Stimulated activated CD4-positive, alpha-beta T cell treated with anti-CD3 and anti-CD28 coated beads, Interleukin-4, amount 100 ng/mL, for 24 hours (primary cell): ENCODE measurements at places on chromosomes 13 and 19.

- DNase-seq = no peak
These were observed 581 bp downstream of the RCBTB1 start for GRCh38 chr13:49584771-49585182.

- DNase-seq = no peak
These were observed 34.5 kb upstream of the SMAD9 start for GRCh38 chr13:36954542-36954941.

DNA sequence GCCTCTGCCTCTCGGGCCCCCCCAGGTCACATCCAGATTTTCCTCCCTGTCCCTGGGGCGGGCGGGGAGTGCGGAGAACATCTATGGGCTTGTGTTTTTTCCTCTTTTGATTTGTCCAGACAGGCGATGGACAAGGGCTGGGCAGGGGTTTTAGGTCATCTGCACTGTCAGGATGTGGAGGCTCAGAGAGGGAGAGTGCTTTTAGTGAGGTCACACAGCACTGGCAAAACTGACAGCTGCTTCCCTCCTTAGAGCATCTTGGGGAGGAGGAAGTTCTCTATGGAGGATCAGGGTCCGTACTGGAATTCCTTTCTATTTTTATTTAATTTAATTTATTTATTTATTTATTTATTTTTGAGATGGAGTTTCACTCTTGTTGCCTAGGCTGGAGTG lies 38.9 kb downstream of the NFIC start:
- DNase-seq = no peak

GRCh38 chr13:48233046-48233888 lies at the start of gene ITM2B:
ITM2B (plus strand) TSS chr13:48233206; CDS start chr13:48233361, 155 bp downstream.
- DNase-seq = peak; percentile 55

DNA sequence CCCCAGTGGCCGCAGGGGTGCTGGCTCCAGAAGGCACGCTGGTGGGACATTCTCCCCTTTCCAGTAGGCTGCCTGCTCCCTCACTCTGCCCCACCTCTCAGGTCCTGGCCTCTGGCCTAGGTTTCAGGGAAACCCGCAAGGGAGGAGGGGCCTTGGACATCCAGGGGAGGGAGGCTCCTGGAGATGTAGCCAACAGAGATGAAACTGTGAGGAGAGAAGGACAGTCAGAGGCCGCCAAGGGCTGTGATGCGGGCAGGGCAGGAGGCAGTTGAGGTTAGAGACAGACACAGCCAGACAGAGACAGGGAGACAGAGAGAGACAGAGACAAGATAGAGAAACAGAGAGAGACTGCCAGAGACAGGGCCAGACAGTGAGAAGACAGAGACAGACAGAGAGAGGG lies 127.7 kb downstream of the UQCRFS1 start:
- DNase-seq = no peak

DNA sequence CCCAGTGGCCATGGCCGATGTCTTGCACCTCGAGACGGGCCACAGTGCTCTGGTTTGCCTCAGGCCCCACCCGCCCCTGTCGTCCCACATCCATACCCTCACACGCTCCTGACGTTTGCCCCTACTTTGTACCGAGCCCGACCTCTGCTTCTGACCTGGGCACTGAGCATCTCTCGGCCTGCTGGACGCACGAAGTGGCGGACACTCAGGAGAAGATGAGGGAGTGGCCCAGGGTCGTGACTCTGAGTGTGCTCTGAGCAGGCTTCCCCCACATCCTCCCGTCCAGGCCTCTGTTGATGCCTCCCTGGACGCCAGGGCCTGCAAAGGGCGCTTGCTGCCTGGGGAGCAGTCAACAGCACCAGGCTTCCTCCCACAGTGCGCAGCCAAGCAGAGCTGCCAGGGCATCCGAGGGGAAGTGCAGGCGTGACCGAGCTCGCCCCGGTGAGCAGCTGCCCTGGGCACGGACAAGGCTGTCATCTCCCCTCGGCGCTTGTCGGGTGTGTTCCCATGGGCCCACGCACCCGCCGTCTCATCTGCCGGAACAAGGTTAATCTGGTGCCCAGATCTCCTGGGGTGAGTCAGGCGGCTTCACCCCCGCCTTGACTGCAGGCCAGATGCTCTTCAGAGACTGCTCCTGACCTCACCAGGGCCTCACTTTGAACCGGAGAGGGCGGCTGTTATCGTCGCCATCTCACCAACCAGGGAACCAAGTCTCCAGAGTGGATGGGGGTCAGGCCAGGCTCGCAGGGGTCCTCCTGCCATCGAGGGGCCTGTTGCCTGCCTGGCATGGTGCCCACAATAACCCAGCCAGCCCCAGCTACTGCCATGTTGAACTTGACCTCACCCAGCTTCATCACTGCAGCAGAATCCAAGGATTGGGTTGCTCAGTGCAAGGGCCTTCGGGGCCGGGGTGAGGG lies 27.2 kb downstream of the COMP start:
- DNase-seq = no peak

GRCh38 chr13:109740721-109741120 lies 45.7 kb downstream of the IRS2 start:
- no peak for DNase-seq

- DNase-seq = no peak
These were observed 168.0 kb downstream of the EFNB2 start for GRCh38 chr13:106367361-106367971.

DNA sequence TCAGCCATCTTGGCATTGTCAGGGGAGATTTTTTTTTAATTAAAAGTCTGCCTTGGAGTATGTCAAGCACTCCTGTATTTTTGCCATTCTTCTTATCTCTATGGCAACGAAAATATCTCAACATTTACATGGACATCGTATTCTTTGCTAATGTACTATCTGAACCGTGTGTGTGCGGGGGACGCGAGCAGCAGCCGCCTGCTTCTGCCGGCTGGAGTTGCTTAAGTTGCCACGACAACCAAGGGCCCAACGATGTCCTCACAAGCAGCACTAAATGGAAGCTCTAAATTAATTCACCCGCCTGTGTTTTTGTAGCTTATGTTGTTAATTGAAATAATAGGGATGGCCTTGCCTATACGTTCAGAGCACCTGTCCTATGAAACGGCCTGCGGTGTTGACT lies 309.5 kb downstream of the TEX29 start:
- DNase-seq = no peak

GRCh38 chr13:82407321-82407720 lies 1475.0 kb downstream of the SLITRK1 start:
- no peak for DNase-seq

DNA sequence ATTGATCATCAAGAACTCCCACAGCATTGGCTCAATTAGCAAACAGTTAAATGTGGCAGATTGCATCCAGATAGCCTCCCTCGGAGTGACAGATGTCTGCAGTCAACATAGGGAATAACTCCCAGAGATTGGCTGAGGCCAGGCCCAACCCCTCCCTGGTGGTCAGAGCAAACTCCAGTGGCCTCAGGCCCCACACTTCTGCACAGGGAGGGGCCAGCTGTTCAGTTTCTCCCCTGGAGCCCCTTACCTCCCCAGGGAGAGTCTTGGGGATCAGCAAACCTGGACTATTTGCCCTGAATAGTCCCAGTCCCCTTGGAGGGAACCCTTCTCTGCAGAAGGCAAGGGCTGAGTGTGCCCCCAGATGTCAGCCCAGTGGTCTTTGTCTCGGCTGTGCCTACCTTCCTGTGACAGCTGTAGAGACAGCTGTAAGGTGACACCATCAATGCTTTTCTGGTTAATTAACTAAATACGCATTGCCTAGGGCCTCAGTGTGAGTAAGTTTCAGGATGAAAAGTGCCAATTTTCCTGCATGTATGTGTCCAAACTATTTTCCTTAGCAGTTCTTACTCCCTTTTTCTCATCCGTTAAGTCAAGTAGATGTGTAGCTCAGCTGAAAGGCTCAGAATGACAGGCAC lies 102.7 kb upstream of the UQCRFS1 start:
- no peak for DNase-seq

- DNase-seq = no peak
These were observed 9.5 kb downstream of the SSC5D start for GRCh38 chr19:55497763-55498162.

- no peak for DNase-seq
These were observed 155.6 kb upstream of the RNF113B start for GRCh38 chr13:98332691-98333090.

GRCh38 chr13:77836423-77836822 lies 82.2 kb downstream of the EDNRB start:
- DNase-seq = no peak

GRCh38 chr19:34994643-34995541 lies 5.2 kb upstream of the GRAMD1A start:
- DNase-seq = no peak

- no peak for DNase-seq
These were observed 75.5 kb downstream of the OLFM4 start for GRCh38 chr13:53104136-53104535.

- no peak for DNase-seq
These were observed 4.8 kb downstream of the MBD3 start for GRCh38 chr19:1587872-1588271.

GRCh38 chr19:48724796-48725753 lies 5.5 kb upstream of the MAMSTR start:
- peak; percentile 36 for DNase-seq

DNA sequence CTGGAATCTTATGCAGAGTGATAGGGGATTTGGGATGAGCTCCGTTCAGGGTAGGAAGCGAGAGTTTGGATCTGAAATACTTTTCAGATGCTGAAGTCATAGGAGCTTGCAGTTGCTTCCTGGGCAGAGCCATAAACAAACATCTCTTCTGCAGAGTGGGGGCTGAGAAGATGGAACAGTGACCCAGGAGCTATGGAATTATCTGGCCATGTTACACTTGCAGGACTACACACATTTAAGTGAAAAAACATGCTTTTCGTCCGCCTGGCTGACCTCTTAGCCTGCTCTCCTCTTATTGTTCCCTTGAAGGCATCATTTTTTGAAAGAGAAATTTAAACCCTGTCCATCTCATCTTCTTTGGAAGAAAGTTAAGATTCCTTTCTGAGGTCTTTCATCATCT lies 40.7 kb downstream of the PSG11 start:
- DNase-seq = no peak

DNA sequence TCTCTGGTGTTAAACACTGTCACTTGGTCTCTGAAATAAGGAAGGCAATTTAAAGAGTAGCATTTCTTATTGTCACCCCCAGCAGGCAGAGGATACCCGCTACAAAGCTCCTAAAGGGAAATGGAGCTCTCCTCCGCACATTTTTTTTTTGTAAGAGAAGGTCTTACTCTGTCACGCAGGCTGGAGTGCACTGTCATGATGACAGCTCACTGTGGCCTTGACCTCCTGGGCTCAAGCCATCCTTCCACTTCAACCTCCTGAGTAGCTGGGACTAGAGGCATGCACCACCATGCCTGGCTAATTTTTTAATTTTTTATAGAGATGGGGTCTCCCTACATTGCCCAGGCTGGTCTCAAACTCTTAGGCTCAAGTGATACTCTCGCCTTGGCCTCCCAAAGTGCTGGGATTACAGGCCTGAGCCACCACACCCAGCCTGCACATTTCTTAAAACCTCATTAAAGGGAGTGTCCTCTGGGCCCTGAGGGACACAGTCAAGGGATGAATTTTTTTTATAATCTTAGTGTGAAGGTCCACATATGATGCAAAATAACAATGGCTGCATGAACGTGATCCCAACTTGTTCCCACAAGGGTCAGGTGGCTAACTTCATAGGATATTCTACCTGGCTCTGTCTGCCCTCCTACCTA lies 32.1 kb downstream of the SLC25A30 start:
- DNase-seq = no peak

GRCh38 chr19:30090476-30090875 lies 148.4 kb downstream of the URI1 start:
- DNase-seq = no peak

GRCh38 chr19:56099638-56100539 lies 21.2 kb downstream of the ZNF787 start:
- no peak for DNase-seq

DNA sequence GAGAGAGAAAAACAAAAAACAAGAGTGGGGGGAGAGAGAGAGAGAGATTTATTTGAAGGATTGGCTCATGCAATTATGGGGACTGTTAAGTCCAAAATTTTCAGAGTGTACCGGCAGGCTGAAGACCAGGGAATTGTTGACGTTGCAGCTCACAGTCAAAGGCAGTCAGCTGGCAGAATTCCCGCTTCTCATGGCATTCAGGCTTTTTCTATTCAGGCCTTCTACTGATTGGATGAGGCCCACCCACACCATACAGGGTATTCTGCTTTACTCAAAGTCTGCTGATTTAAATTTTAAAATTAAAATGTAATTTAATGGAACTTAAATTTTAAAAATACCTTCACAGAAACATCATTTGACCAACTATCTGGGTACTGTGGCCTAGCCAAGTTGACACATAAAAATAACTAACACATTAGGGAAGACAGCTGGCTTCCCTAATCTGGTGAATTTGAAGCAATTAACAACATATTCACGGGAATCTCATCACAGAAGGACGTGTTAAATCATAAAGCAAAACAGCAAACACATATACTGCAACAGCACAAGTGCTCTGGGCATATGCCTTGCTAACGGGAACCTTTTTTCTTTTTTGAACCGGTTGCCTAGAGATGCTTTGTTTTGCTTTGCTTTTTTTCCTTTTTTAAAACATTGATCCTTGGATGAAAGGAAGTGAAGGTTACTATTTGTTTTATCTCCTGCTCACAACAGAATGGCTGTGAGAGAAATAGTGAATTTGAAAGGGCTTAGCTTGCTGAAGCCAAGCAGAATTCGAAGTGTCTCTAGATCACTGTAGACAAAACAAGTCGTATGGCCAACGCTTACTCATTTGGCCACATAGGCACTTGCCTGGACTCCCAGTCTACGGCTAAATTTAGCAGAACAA lies 505.1 kb downstream of the IRS2 start:
- DNase-seq = no peak

DNA sequence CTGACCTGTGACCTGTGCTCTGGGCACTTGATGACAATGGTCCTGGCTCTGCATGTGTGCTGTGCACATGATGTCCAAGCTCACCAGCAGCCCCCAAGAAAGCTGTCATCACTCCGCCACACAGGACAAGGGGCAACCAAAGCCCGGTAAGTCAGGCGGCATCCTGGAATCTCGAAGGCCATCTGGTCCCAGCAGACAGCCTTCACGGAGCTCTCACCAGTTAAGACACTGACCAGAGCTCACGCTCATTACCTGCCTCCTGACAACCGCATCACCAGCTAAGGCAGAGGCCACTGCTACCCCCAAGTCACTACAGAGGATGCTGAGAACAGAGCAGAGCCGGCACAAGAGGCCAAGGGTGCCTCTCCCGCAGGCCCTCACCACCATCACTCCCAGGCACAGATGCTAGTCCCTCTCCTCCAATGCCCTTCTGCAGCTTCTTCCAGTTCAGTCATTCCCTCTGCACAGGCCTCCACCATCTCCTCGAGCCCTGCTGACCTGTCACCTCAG lies 10.6 kb downstream of the PPP6R1 start:
- DNase-seq = no peak
